Right cardiac atrium (tissue), 5 donors: ENCODE measurements at places on chromosomes 1 and 21. TPM values are rescaled to one million over a fixed set of nuclear protein-coding genes. Genes with fewer than 3 reads are reported as not detected.

The KRTAP22-1 gene
- not detected for total RNA-seq

The ADPRS gene
- 13.0 TPM for total RNA-seq

The CFAP45 gene
- 3.4 TPM for total RNA-seq

The WDR64 gene
- total RNA-seq: 0.54 TPM

The GBP6 gene
- not detected for total RNA-seq

The IGSF9 gene
- total RNA-seq: 2.3 TPM

The TCP10L gene
- 3.4 TPM for total RNA-seq

The FCAMR gene
- not detected for total RNA-seq

The ILDR2 gene
- total RNA-seq: 5.4 TPM

The PGBD5 gene
- 29.9 TPM for total RNA-seq

The MMEL1 gene
- 0.32 TPM for total RNA-seq

The ARHGAP29 gene
- total RNA-seq: 31.1 TPM

The PRPF38B gene
- total RNA-seq: 24.7 TPM

The SEMA6C gene
- total RNA-seq: 63.4 TPM

The SLC44A5 gene
- 1.2 TPM for total RNA-seq

The ATAD3A gene
- 13.6 TPM for total RNA-seq

The SPATA46 gene
- not detected for total RNA-seq

The MAP3K21 gene
- total RNA-seq: 0.34 TPM

The KRTAP7-1 gene
- total RNA-seq: not detected

The CYP4A22 gene
- not detected for total RNA-seq

The C1orf185 gene
- total RNA-seq: not detected

The GPN2 gene
- total RNA-seq: 18.4 TPM

The GPR37L1 gene
- total RNA-seq: not detected

The SLC37A1 gene
- 2.7 TPM for total RNA-seq

The RPE65 gene
- not detected for total RNA-seq

The ARID4B gene
- total RNA-seq: 21.4 TPM

The OR2G6 gene
- total RNA-seq: not detected

The DPT gene
- total RNA-seq: 130 TPM

The TPTE gene
- not detected for total RNA-seq

The NBPF6 gene
- total RNA-seq: not detected

The SCP2 gene
- 130 TPM for total RNA-seq

The FNDC5 gene
- total RNA-seq: 122 TPM

The CFHR5 gene
- not detected for total RNA-seq

The GABRD gene
- 0.26 TPM for total RNA-seq

The CATSPER4 gene
- not detected for total RNA-seq

The RRP1B gene
- total RNA-seq: 11.8 TPM

The APOBEC4 gene
- not detected for total RNA-seq

The LCE3D gene
- not detected for total RNA-seq
